ENCODE measurements at places on chromosomes 3 and 15.

DNA sequence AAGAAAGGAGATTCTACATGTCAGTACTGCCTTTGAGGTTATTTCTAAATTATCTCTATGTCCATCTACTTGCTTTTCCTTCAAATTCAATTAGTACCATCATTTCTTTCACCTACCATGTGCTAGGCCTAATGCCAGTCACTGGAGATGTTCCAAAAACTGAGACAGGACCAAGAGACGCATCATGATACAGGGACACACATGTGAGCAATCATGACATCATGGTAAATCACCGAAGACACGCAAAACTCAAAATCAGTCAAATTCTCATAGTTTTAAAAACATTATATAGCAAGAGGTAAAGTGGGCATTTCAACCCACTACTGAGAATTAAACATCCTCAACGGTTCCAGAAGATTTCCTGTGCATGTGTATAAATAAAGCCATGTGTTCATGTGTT, 95.0 kb downstream of the CD47 start:
- DNase-seq = no peak

DNA sequence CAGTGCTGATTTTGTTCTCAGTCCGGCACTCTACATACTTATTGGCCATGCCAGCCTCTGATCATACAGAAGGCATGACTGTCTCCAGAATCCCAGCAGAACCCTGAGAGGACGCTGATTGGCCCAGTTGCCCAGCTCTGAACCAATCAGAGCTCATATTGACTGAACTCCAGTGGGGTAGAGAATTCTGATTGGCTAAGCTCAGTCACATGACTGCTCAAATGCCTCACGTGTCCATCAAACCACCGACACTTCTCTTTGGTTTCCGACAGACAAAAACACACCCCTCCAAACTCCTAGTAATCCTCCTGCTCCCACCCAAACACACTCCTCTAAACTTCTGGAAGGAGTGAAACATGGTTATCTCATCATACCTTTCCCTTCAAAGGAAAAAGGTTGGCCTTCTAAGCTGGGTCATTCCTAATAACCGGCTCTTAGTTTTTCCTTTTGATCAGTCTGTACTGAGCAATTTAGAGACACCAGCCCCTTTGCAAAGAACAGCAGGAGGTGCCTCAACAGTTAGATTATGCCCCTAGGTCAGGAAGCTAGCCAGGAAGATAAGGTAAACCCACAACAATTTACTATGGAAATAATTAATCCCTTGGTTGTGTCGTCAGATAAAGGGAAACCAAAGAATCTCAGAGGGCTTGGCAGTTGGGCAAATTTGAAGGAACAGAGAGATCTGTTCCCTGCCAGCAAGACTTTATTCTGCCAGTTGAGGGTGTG, 187.8 kb downstream of the TLE3 start:
- no peak for DNase-seq

GRCh38 chr3:50369012-50369670, 9.8 kb upstream of the TMEM115 start:
- no peak for DNase-seq

DNA sequence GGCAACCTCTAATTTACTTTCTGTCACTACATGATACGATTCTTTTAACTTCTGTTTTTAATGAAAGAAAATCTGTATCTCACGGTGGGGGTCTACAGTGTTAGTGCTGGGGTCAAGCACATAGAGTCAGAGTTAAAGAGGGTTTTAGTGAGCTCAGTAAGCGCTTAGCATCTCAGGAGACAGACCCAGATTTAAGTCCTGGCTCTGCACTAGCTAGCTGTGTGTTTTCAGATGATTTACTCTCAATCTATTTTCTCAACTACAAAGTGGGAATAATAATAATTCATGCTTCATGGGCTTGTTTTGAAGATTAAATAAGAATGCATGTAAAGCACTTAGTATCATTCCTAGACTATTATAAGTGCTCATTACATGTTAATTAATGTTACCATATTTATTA, 63.4 kb upstream of the KBTBD8 start:
- no peak for DNase-seq

- no peak for DNase-seq
Observed at GRCh38 chr3:57093971-57094535, 33.6 kb downstream of the SPATA12 start.

DNA sequence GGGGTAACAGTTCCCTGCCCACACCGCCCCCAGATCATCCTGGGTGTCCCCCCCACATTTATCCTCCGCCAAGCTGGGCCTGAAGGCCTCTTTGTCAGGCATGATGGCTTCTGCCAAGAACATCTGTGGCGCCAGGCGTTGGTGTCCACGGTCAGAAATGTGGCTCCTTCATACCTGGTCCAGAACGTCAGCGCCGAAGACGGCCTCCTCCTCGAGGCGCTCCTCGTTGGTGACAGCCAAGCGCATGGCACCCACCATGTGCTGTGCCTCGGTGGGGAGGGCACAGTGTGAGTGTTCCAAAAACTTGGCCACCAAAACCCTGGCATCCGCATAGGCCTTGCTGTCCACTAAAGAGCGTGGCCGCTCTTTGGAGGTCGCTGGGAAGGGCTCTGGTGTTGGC, 146.5 kb downstream of the NSMCE3 start:
- no peak for DNase-seq

- DNase-seq = no peak
Observed at GRCh38 chr15:96047255-96047931, 283.1 kb upstream of the NR2F2 start.

- no peak for DNase-seq
Observed at GRCh38 chr15:65953622-65954021, 84.3 kb downstream of the RAB11A start.

GRCh38 chr3:51519848-51520247, 18.7 kb upstream of the RAD54L2 start:
- DNase-seq = no peak

DNA sequence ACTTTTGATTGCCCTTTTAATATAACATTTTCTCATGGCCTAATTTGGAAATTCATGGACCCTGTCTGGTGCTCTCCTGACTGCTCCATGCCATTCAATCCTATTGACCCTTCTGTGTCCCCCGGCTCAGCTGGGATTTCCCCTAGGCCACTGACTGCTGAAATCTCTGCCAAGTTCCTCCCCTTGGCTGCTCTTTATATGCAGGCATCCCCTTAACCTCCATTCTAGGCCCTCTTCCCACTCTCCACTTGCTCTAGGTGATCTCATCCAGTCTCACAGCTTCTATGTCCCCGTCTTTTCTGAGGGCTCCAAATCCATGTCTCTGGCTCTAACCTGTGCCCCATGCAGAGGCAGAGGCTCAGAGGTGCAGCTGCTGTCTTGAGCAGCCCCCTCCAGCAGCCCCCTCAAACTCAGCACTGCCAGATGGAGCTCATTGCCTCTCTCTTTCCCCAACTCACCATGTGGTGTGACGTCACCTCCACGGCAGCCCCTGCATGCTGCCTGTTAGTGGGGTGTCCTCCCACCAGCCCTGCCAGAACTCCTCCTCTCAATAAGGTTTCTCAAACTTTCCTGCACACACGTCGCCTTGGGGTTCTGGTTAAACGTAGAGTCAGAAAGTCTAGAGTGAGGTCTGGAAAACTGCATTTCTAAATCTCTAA, 6.6 kb downstream of the FSD2 start:
- DNase-seq = no peak

- DNase-seq = no peak
Observed at GRCh38 chr15:43095708-43096347, 10.0 kb downstream of the UBR1 start.

GRCh38 chr15:70196372-70197316, 98.9 kb upstream of the TLE3 start:
- DNase-seq = peak; percentile 89

GRCh38 chr3:55903680-55904079, 416.6 kb upstream of the WNT5A start:
- DNase-seq = no peak

- no peak for DNase-seq
Observed at GRCh38 chr15:94164971-94165370, 66.4 kb upstream of the MCTP2 start.
